GM12891 (cell line): ENCODE measurements at places on chromosomes 11 and 22.
A peak's percentile ranks its signal among the peaks of the same experiment; 100 is the strongest.

GRCh38 chr11:96337541-96338431 lies 5.2 kb downstream of the MAML2 start:
- DNase-seq = no peak

GRCh38 chr22:30017375-30018223 lies 62.7 kb upstream of the HORMAD2 start:
- DNase-seq = no peak

GRCh38 chr11:62647609-62648005 lies 1.2 kb upstream of the GANAB start:
- DNase-seq = no peak

- no peak for DNase-seq
These were observed 95.3 kb downstream of the NTM start for GRCh38 chr11:131465746-131466145.

DNA sequence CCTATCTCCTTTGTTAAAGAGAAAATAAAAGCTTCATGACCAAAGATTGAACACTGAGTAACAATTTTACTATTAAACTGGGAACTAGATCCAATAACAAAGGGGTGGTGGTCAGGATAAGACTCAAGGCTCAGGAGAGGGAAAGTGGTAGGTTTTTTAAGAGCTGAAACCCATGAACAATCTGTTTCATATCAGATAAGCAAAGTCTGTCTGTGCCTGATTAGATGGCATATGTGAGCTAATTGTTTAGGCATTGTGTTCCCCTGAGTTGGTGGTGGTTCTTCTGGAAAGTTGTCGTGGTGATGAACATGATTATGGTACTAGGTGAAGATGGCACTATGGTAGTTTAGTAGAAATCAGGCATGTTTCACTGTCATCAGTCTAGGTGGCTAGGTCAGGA lies 24.4 kb downstream of the USP47 start:
- DNase-seq = no peak

DNA sequence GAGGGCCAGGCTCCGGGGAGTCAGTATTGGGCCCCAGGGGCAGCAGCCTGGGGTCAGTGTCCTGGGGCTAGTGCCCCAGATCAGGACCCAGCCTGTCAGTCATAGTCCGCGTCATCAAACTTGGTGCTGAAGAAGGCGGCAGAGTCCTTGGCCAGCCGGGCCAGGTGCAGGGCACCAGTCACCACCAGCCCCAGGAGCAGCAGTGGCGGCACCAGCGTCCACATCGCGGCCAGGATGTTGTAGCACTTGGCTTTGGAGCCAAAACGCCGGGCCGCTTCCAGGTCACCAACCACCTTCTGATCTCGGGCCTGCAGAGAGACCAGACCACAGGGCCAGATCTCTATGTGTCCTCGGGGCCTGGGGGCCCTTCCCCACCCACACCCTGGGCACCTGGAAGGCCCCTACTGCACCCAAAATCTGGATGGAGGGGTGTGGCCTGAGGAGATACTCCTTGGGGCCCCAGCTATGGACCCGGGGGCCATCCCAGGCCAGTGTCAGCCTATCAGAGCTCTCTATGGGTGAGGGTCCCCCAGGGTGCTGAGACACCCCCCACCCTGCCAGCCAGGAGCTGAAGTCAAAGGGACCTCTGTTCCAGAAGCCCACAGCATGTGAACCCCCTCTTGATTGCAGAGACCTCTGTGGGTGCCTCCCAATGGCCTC lies 790 bp downstream of the IFITM5 start:
- DNase-seq = no peak

- no peak for DNase-seq
These were observed 20.0 kb upstream of the CASP12 start for GRCh38 chr11:104918113-104918824.

- no peak for DNase-seq
These were observed 12.4 kb downstream of the CRELD2 start for GRCh38 chr22:49930596-49931412.

- DNase-seq = peak; percentile 44
These were observed 63.5 kb upstream of the CAPRIN1 start for GRCh38 chr11:33987975-33988580.

DNA sequence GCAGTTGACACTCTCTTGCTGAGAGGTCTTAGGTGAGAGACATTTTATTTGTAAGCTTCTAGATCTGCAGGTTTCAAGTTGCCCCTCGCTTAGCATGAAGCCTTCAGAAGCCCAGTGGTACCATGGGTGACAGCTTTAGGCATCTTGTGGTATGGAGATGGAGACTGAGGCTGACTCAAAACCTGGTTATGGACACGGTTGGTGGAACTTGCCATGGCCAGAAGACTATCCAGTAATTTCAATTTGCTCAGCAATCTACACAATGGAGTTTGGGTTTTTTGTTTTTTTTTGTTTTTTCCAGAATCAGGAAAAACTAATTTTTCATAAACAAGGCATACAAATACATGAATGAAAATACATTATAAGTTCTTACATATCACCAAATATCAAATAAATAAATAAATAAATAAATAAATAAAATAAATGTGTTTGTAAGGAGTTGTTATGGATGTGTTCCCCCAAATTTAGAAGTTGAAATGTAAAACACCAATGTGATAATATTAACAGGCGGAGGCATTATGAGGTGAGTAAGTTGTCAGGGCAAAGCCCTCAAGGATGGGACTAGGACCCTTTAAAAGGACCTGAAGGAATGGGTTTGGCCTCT lies 22.6 kb downstream of the ETS1 start:
- DNase-seq = no peak

DNA sequence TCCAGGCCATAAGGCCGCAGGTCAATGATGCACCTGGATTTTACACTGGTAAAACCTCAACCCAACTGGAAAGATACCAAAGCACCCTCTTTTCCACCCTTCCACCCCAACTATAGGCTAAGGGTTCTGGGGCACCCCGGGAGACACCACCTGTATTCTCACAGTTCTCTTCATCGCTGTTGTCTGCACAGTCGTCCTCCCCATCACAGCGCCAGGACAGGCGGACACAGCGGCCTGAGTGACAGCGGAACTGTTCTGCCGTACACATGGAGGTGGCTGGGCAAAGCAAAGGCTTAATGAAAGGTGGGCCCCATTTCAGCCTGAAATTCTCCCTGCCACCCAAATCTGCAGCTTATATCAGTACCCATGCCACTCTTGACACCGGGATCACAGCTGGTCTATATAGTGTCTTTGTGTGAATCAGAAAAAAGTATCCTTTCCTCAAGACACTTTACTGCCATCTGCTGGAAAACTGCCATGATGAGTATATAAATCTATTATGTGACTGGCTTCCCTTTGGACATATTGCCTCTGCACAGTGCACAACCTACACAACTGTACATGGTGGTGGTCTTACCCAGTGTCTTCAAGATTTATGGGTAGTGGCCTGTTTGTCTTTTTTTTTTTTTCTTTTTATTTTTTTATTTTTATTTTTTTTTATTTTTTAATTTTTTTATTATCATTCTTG lies 21.5 kb downstream of the LRP4 start:
- peak; percentile 55 for DNase-seq

DNA sequence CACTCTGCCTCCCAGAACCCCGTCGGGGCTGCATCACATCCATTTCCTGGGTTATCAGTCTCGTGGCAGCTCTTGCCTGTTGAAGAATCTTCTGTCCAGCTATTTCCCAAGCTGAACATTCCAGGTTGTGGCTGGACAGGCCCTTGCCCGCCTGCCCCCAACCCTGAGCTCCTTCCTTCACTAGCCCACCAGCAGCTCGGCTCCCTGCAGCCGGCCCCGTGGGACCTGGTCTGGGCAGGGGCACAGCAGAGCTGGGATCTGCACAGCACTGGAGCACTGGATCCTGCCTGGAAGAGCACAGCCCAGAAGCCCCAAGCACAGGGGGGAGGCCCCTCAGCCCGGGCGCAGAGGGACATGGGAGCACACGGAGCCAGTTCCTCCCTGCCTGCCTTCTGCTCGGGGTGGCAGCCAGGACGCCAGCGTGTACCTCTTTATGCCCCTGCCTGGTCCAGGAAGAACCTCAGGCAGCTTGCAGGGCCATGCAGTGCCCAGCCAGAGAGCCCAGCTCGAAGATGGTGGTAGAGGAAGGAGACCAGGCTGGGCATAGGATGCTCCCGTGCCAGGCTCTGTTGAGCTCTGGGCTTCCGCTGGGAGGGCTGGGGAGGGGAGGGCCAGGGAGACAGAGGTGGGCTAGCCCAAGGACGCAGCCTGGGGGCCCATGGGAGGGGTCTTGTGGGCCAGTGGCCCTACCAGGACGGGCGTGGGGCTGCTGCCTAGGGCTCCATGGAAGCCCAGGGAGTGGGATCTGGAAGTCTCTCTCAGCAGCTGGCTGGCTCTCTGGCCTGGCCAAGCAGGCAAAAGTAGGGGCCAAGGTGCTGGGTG lies 16.6 kb upstream of the GNB1L start:
- no peak for DNase-seq
